Adrenal gland (tissue), 19 donors: ENCODE measurements at places on chromosomes 3 and 15. TPM values are rescaled to one million over a fixed set of nuclear protein-coding genes. Genes with fewer than 3 reads are reported as not detected.
A peak's percentile ranks its signal among the peaks of the same experiment; 100 is the strongest.

DNA sequence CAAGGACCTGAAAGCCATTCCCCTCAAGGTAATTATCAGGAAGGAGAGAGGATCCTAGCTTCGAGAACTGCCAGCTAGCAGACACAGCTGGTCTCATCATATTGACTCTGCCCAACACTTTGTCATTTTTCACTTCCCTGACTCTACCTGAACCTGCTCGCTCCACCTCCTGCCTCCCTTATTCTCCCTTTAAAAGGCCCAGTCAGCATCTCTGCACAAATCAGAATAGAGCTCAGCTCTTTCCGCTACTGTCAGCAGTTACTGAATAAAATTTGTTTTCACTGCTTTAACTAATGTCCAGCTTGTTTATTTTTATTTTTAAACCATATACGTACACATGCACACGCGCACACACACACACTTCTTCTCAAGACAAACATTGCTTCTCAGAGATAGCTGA is 57.2 kb upstream of the MCF2L2 start:
- no peaks in the 10 kb centered on the region for H3K27me3 ChIP-seq
- H3K4me1 ChIP-seq = peaks cover 6% of the 10 kb centered on the region
- no peak overlapping the region for H3K27ac ChIP-seq
- no peaks in the 10 kb centered on the region for H3K36me3 ChIP-seq
- no peak overlapping the region for H3K4me3 ChIP-seq
- no peak for DNase-seq

GRCh38 chr3:23258110-23258509 is 55.0 kb downstream of the UBE2E2 start:
- H3K27me3 ChIP-seq = no peaks in the 10 kb centered on the region
- H3K36me3 ChIP-seq = no peaks in the 10 kb centered on the region
- H3K27ac ChIP-seq = no peak overlapping the region
- DNase-seq = no peak

DNA sequence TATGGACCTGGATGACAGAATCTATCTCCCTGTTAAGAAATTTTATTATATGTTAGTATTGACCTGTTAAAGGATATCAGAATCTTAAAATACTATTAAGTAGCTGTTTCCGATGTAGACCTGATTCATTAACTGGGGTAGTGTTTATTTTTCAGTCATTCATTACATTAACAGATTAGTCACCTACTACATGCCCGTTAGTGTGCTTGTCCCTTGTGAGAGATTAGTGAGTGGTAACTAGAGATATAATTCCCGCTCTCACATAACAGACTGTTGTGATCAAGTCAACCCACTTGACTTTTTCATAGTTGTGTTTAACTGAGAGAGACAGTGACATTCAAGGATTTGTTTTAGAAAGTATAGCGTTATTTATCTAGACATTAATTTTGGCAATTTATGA is 166.8 kb downstream of the TCF12 start:
- no peak overlapping the region for H3K27ac ChIP-seq
- no peak overlapping the region for H3K4me3 ChIP-seq
- no peak for DNase-seq
- no peaks in the 10 kb centered on the region for H3K4me1 ChIP-seq
- H3K27me3 ChIP-seq = no peaks in the 10 kb centered on the region

DNA sequence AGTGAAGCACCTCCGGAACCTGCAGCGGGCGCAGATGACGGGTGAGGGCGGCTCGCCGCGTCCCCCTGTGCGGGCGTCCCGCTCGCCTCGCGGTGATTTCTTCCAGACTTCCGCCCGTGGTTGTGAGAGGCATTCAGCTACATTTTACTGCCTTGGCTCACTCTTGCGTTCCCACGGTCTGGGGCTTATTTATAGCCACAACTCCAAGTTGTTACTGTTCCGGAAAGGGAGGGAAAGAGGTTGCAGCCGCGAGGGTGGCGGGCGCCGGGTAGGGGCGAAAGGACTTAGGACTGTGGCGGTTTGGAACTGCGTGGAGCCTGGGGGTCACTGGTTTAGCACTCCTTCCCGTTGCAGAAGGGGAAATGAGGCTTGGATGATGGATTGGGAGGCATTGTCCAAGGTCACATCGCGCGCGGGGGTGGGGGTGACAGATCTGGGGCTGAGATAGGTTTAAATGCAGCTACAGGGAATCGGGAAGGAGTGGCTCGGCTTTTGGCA is 1.1 kb downstream of the HES1 start:
- DNase-seq = peak; percentile 74
- no peaks in the 10 kb centered on the region for H3K27me3 ChIP-seq
- H3K36me3 ChIP-seq = no peaks in the 10 kb centered on the region
- H3K4me3 ChIP-seq = peak overlapping the region; percentile 27
- H3K27ac ChIP-seq = peak overlapping the region; percentile 50

DNA sequence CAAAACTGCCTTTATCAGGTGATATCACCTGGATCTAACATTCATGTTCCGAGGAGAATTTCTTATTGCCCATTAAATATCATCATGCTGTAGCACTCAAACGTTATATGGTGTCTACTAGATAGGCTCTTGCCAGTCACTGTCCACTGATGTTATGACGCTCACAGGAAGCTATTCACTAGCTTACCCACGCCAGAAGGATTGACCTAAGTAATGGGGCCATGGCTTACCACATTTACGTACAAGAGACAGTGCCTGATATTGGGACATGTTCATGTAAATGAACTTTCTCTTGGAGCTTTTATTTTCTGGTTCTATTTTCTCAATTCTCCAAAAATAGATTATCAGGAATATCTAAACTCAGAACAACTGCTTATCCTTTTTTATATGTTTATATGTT is 91.7 kb upstream of the NAALADL2 start:
- no peak overlapping the region for H3K27ac ChIP-seq
- no peaks in the 10 kb centered on the region for H3K36me3 ChIP-seq
- H3K4me3 ChIP-seq = no peak overlapping the region

DNA sequence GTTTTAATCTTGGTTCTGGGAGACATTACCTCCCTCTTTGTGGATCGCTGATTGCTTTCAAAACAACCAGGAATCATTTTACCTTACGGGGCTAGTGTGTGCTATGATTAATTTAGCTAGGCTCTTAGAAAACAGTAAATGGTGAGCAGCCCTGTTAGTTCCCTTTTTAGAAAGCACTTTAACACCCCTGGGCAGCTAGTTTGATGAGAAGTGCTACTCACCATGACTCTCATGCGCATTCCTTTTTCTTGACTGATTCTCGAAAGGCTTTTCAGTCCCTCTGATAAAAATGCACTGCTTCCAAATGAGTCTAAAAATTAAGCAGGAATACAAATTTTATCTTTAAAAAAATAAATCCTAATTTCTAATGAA is 75.3 kb upstream of the LEKR1 start:
- H3K36me3 ChIP-seq = no peaks in the 10 kb centered on the region
- no peaks in the 10 kb centered on the region for H3K4me1 ChIP-seq
- no peak overlapping the region for H3K4me3 ChIP-seq
- no peaks in the 10 kb centered on the region for H3K27me3 ChIP-seq
- no peak overlapping the region for H3K27ac ChIP-seq

DNA sequence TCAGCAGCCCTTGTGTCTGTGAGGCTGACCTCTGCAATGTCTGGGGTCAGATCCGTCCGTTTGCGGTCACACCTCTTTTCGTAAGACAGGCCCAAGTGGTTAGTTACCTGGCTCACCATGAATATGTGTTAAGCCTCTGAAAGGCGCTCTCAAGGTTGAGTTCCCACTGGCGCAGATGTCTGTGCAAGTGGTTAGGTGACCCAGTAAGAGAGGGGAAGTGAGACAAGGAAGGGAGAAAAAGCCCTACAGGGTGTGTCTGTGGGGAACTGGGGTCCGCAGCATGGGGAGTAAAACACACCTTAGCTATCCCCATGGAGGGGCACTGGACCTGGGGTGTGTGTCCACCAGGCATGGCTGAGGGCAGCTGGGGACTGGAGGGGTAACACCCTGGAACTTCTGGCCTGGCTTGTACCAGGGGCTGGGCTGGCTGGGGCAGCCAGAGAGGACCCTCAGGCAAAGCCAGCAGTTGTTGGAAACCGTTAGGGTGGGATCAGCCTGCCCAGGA is 391.6 kb upstream of the PROK2 start:
- H3K27ac ChIP-seq = peak overlapping the region; percentile 17
- no peak for DNase-seq

GRCh38 chr15:28100516-28101195 is 1.5 kb upstream of the OCA2 start:
- no peaks in the 10 kb centered on the region for H3K36me3 ChIP-seq
- H3K27ac ChIP-seq = no peak overlapping the region
- H3K4me3 ChIP-seq = no peak overlapping the region
- peaks cover 11% of the 10 kb centered on the region for H3K27me3 ChIP-seq

GRCh38 chr3:123618768-123619484 is 34.1 kb upstream of the HACD2 start:
- H3K27ac ChIP-seq = peak overlapping the region; percentile 48
- no peak overlapping the region for H3K4me3 ChIP-seq
- H3K27me3 ChIP-seq = no peaks in the 10 kb centered on the region
- DNase-seq = peak; percentile 62
- peaks cover 7% of the 10 kb centered on the region for H3K4me1 ChIP-seq
- H3K36me3 ChIP-seq = no peaks in the 10 kb centered on the region

DNA sequence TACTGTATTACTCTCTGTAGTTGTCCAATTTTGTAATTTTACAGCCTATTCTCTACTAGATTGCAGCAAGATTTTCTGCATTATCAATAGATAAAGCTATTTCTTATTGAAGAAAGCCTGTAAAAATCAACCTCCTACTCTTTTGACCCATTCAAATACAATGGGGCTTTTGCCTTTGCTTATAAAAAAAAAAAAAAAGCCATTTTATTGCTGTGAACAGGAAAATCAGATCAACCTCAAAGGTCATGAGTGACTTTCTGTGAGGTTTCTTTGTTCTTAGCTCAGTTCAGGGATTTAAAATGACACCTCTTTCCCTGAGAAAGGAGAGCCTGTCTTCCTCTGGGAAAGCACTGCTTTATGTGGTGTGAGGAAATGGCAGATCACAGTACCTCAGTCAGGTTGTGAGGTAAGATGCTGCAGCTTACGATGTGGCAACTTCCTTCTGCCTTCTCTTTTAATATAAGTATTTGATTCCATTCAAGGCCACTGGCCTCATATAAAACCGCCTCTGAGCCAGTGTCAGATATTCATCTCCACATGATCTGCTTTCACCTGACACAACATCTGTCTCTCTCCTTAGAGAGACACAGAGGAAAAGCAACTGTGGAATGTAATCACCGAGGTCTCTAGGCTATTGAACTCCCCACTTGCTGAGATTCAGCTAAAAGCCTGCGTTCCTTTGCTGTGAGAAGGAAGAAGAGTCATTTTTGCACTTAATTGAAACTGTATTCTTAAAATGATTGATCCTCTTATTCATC is 161.5 kb upstream of the MB21D2 start:
- DNase-seq = no peak
- H3K27ac ChIP-seq = no peak overlapping the region
- no peaks in the 10 kb centered on the region for H3K36me3 ChIP-seq

GRCh38 chr3:143245692-143246091 is 126.1 kb downstream of the CHST2 start:
- H3K27ac ChIP-seq = no peak overlapping the region
- no peak overlapping the region for H3K4me3 ChIP-seq
- H3K27me3 ChIP-seq = no peaks in the 10 kb centered on the region
- no peaks in the 10 kb centered on the region for H3K36me3 ChIP-seq

The ZPLD1 gene
- 0.10 TPM for total RNA-seq

The SNX4 gene
- total RNA-seq = 42.4 TPM

The NR2E3 gene
- total RNA-seq = 0.34 TPM

DNA sequence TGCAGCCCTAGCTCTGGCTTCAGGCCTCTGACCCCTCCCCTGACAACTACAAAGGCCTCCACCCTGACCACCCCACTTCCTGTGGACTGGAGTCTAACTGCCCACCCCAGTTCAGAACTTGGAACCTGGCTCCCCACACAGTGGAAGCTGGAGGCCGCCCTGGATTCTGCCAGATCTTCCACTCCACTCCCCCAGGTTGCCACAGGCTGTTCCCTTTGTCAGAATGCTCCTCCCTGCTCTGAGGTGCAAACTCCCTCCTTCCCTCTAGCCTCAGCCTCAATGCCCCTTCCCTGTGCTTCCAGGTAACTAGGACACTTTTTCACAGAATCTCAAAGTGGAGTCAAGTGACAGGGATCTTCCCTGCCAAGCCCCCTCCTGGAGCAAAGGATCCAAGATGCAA is 62.8 kb upstream of the TMEM115 start:
- DNase-seq = no peak
- H3K36me3 ChIP-seq = no peaks in the 10 kb centered on the region
- no peaks in the 10 kb centered on the region for H3K4me1 ChIP-seq
- no peak overlapping the region for H3K4me3 ChIP-seq
- H3K27ac ChIP-seq = no peak overlapping the region
- H3K27me3 ChIP-seq = no peaks in the 10 kb centered on the region

The ONECUT1 gene
- total RNA-seq = not detected

- H3K27me3 ChIP-seq = no peaks in the 10 kb centered on the region
- no peak for DNase-seq
- H3K4me3 ChIP-seq = no peak overlapping the region
- H3K27ac ChIP-seq = no peak overlapping the region
- no peaks in the 10 kb centered on the region for H3K36me3 ChIP-seq
- H3K4me1 ChIP-seq = peaks cover 40% of the 10 kb centered on the region
Measured at GRCh38 chr3:14407203-14407602, 4.8 kb downstream of the SLC6A6 start.

DNA sequence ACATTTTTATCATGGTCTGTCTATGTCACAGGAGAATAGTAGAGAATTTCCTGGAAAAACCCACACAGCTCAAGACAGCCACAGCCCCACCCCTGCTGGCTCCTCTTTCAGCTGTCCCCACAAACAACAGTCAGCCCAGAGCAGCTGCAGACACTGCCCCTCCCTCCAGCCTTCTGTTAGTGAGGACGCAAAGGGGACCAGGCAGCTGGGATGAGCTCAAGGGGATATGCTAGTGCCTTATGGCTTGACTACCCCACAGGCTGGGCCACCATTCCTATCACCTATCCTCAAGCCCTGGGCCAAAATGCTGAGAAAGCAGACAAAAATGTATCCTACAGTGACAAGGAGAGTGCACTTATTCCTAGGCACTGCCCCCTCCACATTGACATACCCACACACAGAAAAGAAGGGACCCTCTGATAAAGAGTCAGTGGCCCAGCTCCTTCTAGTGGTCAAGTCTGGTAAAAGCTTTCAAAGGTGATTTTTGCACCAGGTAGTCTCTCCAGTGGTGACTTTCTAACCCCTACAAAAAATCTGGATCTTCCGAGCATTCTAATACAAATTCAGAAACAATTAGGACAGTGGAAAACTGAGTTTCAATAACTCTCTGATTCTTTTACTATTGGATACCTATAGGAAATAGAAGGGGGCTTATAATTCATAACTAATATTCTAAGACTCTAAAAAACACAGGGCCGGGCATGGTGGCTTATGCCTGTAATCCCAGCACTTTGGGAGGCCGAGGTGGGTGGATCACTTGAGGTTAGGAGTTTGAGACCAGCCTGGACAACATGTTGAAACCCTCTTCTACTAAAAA is 3.0 kb upstream of the MAP1A start:
- no peaks in the 10 kb centered on the region for H3K27me3 ChIP-seq
- no peak for DNase-seq
- no peak overlapping the region for H3K27ac ChIP-seq

The GOLGA6A gene
- total RNA-seq = not detected

The CMC1 gene
- 23.2 TPM for total RNA-seq

The A4GNT gene
- total RNA-seq = not detected

The TYRO3 gene
- total RNA-seq = 15.8 TPM
